Activated naive CD8-positive, alpha-beta T cell treated with anti-CD3 and anti-CD28 coated beads, Interleukin-2, amount 50 U/mL, for 16 hours (primary cell): ENCODE measurements at places on chromosomes 4 and X.

DNA sequence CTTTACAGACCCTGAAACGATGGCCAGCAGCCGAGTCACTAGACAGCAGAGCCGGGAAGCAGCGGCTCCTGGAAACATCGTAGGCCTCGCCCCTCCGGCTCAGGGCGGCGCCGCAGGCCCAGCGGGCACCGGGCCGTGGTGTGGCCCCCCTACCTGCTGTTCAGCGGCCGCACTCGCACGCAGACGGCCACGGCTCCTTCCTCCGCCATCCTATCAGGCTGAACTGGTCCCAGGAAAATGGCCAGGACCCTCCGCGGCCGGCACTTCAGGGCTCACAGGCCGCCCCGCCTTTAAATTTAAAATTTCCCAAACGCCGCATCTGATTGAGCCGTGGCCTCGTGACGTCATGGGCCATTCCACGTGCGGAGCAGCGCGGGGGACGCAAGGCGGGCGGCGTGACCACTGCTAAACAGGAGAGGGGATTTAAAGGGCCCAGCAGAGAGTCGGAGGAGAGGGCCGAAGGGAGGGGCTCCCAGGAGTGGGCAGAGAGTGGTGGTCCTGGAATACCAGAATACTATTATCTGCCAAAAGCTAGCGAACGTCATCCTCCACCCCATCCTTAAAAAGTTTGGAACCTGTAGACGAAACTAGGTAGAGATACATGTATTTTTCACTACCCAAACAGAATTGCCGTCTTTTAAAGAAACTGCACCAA lies at the start of gene CENPE:
TSS of gene CENPE (minus strand) at position 233 of the 655 bp plus-strand sequence. CDS start at position 209, 24 bp downstream.
- DNase-seq: peak; percentile 67

GRCh38 chrX:119552508-119552907 lies 12.7 kb downstream of the STEEP1 start:
- DNase-seq: no peak

GRCh38 chr4:14800977-14801376 lies 201.3 kb upstream of the CPEB2 start:
- no peak for DNase-seq

DNA sequence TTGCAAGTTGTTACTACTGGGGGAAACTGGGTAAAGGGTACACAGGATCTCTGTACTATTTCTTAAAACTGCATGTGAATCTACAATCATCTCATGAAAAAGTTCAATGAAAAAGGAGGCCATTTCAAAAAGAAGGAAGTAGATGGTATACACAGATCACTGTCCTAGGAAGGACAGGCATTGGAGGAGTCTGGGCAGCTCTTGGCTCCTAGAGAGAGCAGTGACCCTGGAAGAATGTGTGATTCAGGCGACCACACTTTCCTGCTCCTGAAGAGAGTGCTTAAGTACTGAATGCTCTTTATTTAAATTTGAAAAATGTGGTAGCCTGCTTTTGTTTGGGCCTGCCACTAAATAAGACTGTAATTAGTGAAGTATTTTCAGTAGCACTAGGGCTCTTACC lies 318.1 kb upstream of the CASK start:
- DNase-seq: no peak

DNA sequence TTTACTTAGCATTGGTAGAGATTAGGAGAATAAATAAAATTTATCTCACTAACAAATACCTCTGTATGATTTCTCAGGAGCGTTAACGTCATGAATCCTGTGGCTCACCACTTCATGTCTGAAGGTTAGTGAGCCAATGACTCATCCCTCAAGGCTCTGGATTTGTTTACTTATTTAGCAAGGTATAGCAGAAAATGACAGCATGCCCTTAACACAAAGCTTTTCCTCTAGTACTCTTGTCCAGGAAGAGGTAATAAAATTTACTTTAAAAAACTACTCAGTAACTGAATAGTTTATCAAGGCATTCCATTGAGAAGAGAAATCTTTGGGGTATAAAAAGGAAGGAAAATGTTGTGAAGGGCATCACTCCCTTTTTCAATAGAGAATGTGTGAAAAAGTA lies 823.8 kb downstream of the CCSER1 start:
- DNase-seq: no peak

DNA sequence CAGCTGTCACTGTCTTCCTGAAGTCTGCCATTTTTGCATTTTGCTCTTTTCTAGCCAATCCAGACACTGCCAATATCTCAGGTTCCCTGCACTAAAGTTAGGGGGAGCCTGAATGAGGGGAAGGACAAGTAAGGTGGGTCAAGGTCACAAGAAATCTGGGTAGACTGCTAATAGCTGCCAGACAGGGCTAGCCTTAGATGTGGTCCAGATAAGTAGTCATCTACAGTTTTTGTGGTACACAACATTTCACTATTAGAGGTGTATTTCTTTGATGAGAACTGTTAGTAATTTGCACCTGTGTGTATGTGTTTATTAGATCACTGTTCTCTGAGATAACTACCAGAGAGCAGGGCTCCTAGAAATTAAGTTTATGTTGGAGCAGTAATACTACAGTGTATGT lies 9.4 kb downstream of the LHFPL1 start:
- DNase-seq: no peak

DNA sequence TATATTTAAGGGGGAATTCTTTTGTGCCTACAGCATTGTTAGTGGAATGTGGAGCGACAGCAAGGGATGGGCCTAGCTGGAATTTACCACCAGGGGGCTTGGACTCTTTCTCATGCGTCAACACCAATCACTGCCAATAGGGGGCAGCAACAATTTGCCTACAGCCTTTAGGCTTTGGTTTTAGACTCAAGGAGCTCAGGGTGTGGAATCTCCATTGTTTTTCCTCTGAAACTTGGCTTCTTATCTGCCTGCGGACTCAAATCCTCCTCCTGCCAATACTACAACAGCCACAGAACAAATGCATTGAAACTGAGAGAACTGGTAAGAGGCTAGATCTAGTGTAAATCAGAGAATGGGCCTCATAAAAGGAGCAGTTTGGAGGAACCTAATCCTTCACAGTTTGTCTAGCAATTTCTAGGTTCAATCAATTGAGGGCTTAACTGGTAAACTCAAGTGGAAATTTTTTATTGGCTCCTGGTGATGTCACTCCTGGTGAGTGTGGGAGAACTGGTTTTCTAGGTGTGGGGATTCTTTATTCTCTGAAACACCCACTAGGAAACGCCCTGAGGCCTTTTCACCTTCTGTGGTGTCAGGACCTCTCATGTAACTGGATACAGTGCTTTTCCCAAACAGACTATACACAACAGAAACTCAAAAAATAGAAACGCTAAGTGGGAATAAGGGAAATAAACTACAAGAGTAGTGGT lies 27.9 kb upstream of the TMSB4X start:
- peak; percentile 32 for DNase-seq

GRCh38 chrX:39716401-39716800 lies 381.4 kb downstream of the BCOR start:
- DNase-seq: no peak

DNA sequence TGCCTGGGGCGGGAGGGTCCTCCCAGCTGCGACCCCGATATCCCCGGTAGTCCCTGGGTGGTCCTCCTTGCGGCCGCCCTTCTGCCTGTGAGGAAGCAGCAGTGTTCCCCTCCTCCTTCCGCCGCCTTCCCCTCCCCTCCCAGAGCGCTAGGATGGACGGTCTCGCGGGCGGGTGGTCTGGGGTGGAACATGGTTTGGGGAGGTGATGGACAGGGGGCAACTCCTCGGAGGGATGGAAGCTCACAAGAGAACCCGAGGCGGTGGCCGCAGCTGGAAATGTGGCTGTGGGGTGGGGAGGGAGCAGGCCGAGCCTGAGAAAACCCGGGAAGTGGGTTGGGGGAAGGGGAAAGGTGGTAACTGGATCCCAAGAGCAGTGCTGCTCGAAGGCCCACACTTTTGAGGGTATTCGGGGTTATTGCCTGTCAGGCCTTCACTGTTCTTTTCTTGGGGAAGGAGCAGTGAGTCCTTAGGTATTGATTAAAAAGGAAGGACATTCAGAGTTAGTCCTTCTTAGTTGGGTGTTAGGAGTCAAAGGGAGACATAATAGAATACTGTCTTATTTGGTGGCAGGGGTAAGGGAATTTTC lies 581 bp downstream of the UBE2K start:
- peak; percentile 9 for DNase-seq

DNA sequence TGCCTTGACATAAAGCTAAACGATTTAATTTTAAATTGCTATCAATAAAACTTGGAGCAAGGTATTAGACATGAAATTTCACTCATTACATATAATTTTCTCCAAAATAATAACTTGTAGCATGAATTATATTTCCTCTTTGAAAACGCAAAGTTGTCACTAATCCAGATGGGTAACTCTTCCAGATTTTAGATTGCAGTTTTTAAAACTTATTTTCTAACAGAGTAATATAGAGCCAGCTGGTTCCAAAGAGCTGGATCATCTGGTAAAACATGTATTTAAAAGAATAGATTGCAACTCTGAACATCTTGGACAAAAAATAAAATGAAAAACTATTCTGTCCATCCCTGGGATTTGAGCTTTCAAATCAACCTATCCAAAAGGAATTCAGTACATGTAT lies 238.2 kb upstream of the INTU start:
- DNase-seq: no peak

DNA sequence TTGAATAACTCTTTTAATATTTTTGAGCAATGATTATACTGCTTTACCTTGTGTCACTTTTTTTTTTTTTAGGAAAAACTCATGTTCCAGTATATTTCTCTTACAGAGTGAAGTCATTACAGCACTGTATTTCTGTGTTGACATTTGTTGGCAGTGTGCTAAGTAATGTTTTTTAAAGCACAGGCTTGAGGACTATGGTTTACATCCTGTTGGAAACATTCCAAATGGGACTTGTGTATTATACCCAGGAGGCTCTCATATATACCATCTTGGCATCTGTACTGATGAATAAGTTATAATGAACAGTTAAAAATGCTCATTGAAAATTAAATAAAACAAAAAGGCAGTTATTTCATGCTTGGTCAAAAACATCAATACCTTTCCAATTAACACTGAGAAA lies 33.8 kb downstream of the CEP44 start:
- no peak for DNase-seq

GRCh38 chr4:112288455-112288854 lies 2.8 kb upstream of the TIFA start:
- DNase-seq: no peak

GRCh38 chr4:173169178-173169427 lies 492 bp downstream of the GALNT7 start:
- DNase-seq: no peak

GRCh38 chr4:86939729-86940575 lies 5.1 kb downstream of the AFF1 start:
- no peak for DNase-seq

- no peak for DNase-seq
Observed at GRCh38 chr4:38489924-38490639, 173.9 kb upstream of the KLF3 start.

DNA sequence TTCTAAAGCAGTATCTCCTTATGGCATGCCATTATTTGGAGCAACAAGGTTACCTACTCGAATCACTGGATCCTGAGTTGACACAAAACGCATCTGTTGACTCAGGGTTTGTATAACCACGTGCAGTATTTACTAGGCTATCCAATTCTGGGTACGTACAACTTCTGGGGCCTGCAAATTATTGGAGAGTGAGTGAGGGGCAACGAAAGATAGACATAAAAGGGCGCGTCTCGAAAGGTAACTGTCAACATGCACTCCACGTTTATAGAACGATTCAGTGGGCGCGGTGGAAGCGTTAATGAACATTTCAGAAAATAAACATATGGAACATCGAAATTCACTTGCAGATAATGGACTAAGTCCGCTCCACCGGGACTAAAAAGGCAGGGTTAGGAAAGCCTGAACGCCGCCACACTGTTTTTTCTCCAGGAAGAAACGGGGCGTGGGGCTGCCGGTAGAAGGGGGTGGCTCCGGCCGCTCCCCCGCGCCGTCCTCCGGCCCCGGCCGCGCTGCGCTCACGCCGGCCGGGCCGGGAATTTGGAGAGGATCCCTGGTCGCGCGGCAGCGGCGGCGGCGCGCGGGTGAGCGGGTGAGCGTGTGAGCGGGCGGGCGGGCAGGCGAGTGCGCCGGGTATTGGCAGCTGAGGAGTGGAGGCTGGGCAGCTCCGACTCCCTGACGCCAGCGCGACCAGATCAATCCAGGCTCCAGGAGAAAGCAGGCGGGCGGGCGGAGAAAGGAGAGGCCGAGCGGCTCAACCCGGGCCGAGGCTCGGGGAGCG lies at the start of gene SMAD1:
TSS of gene SMAD1 (plus strand) at position 690 of the 778 bp plus-strand sequence. CDS start 32,761 bp downstream, outside the sequence.
- DNase-seq: peak; percentile 7
